ENCODE measurements at places on chromosomes 2 and 18. TPM values are rescaled to one million over a fixed set of nuclear protein-coding genes. Genes with fewer than 3 reads are reported as not detected.
A peak's percentile ranks its signal among the peaks of the same experiment; 100 is the strongest.

DNA sequence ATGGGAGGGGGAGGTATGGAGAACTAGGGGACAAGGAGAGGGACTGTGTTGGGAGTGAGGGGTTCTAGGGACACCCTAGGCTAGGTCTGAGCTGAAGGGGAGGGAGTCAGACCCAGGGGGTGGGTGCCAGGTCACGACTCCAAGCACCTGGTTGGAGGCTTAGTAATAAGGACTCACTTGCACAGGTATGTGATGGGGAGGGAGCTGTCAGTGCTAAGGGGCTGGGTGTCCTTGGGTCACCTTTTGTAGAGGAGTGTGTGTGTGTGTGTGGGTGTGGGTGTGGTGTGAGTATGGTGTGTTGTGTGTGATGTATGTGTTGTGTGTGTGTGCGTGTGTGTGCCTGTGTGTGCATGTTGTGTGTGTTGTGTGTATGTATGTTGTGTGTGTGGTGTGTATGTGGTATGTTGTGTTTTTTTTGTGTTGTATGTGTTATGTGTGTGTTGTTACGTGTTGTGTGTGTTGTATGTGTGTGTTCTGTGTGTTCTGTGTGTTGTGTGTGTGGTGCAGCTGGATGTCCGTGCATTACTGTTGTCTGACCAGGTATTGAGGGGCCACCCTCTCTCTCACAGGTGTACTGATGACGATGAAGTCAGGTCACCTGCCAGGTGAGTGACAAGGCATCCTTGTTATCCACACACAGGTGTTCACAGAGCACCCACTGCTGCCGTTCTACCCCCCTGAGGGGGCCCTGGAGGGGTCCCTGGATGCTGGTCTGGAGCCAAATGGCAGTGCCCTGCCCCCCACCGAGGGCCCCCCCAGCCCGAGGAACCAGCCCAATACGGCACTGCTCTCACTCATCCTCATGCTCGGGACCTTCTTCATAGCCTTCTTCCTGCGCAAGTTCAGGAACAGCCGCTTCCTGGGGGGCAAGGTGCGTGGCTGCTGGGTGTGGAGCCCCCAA lies 9.8 kb downstream of the SLC4A3 start:
- no peak for DNase-seq

DNA sequence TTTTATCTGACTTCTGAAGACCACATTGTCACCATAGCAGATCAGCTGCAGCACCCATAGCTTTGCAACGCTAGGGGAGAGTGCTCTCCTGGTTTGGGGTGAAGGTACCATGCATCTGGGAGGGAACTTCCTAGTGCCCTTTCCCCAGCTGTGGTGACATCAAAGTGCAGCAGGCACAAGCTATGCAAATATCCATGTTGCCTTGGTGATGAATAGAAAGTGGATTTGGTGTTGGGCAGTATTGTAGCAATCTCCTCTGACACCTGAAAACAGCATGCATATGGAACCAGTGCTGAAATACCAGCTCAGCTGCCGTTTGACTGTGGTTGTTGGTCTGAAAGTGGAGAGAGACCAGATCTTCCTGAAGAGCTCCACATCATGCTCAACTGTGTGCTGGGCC lies 37.1 kb downstream of the BCL2L11 start:
- DNase-seq = no peak

DNA sequence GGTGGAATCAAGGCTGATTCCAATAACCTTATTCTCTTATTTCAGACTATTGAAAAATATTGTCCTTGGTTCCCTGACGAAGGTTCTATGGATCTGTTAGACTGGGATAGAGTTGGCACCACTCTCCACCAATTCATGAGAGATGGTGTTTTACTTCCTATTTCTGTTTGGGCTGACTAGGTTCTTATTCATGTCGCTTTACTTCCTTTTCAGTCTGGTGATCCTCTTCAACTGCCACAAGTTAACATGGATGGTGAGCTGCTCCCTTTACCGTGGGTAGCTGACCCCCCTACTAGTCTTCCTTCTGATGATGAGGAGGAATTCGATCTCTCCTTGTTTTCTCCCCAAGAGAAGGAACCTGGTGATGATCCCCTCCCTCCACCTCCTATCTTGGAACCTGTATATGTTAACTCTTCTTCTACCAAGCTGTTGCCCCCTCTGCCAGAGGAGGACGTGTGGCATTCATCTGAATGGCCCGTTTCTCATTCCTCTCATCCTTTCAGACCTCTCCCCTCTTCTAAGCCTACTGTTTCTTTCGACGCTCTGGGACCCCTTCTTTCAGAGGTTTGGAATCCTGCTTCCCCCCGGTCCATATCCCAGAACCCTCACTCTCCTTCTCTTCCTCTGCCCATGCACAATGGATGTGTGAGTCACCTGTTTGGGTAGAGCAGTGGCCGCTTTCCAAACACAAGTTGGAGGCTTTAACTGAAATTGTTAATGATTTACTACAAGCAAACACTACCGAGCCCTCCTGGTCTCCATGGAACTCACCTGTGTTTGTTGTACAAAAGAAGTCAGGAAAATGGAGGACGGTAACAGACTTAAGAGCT lies 13.5 kb upstream of the CNOT11 start:
- DNase-seq = peak; percentile 77

- DNase-seq = no peak
Observed at GRCh38 chr18:692824-693223, 19.6 kb downstream of the ENOSF1 start.

- DNase-seq = no peak
Observed at GRCh38 chr2:54593249-54593648, 130.2 kb upstream of the EML6 start.

DNA sequence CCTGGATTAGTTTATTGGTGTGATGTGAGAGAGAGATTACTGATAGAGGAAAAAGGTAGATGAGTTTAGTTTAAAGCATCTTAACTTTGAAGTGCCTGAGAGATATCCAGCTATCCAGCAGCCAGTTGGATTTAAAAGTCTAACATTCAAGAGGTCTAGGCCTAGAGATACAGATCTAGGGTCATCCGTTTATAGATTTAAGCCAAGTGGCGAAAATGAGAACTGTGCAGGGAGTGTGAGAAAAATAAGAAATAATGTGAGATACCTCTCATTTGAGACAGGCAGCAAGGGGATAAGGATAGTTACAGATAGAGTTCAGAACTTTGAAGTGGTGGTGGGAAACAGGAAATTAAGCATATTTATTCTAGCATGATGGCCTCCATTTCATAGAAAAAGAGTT lies 5.3 kb upstream of the ORC2 start:
- DNase-seq = no peak

DNA sequence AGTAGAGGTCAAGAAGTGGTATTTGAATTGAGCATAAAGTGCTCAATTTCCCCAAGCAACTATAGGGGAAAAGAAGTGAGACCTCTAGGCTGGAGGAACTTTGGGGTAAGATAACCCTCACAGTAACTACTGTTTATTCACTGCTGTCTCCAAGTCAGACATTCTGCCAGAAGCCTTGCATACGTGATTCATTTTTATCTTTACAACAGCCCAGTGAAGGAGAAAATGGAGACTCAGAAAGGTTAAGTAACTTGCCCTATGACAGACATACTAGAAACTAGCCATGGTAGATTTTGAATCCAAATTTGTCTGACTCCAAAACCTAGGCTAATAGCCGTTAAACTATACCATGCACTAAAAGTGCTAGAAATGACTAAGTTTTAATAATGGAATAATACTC lies 28.4 kb downstream of the DNAJC10 start:
- no peak for DNase-seq

DNA sequence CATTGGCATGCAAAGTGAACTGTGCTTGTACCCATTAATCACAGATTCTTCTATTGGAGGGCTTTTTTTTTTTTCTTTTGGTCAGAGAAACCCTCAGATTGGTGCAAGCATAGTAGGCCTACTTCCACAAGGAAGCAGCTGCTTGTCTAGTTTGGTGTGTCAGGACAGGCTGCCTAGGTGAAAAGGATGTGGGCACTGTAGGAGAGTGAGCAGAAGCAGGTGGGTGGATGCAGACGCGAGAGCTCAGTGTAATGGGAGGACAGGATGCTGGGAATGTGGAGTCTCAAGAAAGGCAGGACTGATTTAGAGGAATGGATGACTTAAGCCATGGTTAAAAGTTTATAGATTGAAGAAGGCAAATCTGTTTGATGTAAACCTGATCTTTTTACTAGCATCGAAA lies 3.1 kb downstream of the ELP2 start:
- DNase-seq = no peak

GRCh38 chr2:25341011-25341727 lies 556 bp downstream of the DNMT3A start:
- no peak for DNase-seq

DNA sequence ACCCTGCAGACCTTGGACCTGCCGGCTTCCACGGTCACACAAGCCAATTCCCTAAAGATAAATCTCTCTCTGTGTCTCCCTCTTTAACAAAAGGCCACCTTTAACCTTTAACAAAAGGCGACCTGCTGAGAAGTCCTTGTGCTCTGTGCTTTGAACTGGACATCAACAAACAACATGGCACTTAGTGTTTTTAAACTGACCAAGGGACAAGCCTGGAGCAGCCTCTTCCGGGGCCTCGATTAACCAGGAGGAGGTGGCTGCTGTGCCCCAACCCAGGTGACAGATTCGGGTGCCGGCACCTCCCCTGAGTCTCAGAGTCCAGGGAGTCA lies 135.3 kb downstream of the RTP5 start:
- no peak for DNase-seq

- DNase-seq = no peak
Observed at GRCh38 chr2:64540615-64541014, 16.5 kb downstream of the AFTPH start.

DNA sequence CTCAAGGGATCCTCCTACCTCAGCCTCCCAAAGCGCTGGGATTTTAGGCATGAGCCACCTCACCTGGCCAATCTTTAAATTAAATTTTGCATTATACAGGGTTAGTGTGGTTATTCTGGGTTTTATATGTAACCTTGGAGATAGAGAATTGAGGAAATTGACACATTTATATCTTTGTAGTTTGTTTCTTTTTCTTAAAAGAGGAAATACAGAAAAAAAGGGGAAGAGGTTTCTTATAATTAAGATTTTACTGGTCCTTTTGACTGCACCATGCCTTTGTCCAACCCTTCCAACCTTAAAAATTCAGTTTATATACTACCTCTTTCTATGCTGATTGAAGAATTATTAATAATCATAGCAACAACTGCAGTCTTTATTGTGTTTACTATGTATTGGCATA lies 210.1 kb upstream of the STON1 start:
- DNase-seq = no peak

GRCh38 chr2:101860157-101860556 lies 131.6 kb upstream of the IL1R2 start:
- no peak for DNase-seq

- no peak for DNase-seq
Observed at GRCh38 chr2:96319396-96319795, 5.7 kb upstream of the ITPRIPL1 start.

GRCh38 chr2:20409039-20409438 lies 37.8 kb upstream of the RHOB start:
- DNase-seq = no peak

Gene DGKD
- total RNA-seq = 28.4 TPM

Gene SIX3
- not detected for total RNA-seq

Gene AFF3
- not detected for total RNA-seq

Gene LRRC30
- total RNA-seq = not detected
